Activated T-cell treated with anti-CD3 and anti-CD28 coated beads for 48 hours (primary cell): ENCODE measurements at places on chromosomes 5 and 9.

DNA sequence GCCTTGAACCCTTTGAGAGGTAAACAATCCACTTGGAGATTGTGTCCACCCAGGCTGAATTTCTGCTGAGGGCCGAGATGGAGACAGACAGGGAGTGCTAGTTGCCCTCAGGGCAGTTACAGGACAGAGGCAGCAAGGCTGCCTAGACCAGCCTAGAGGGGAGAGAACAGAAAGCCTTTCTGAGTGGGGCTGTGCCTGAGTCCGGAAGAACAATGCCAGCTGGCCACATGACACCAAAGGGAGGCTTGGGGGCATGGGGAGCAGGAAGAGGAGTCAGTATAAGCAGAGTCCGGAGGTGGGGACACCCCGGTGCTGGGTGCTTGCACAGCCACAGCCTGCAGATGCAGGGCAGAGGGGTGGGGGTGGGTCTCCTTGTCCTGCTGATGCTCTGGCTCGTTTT lies 145.7 kb downstream of the CFAP90 start:
- DNase-seq = no peak

GRCh38 chr9:8252445-8252844 lies 452.9 kb upstream of the DMAC1 start:
- no peak for DNase-seq

- DNase-seq = no peak
These were observed 24.5 kb downstream of the TICAM2 start for GRCh38 chr5:115577741-115578140.

GRCh38 chr5:143188692-143189091 lies 214.8 kb downstream of the NR3C1 start:
- DNase-seq = no peak

- DNase-seq = no peak
These were observed 259.5 kb downstream of the NR3C1 start for GRCh38 chr5:143143973-143144372.

DNA sequence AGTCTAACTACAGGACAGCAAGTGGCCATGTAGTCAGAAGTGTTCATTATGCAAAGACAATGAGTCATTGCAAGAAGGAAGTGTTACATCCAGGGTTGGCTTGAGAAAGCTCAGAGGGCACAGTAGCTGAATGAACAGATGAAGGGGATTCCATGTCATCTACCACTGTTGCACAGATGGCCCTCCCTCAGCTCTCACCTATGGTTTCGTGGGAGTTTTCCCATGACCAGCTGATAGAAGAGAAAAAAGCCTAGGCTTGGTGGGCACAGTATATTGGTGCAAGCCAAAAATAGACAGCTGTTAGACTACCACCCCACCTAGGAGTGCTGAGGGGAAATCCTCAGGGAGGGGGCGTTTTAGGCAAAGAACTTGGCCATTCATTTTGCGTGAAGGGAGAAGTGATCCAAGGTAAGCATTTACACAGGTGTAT lies 217.0 kb downstream of the DMRT2 start:
- no peak for DNase-seq

- DNase-seq = no peak
These were observed 4.8 kb upstream of the PLGRKT start for GRCh38 chr9:5442400-5443011.

GRCh38 chr9:5402217-5402616 lies 35.5 kb downstream of the PLGRKT start:
- no peak for DNase-seq

DNA sequence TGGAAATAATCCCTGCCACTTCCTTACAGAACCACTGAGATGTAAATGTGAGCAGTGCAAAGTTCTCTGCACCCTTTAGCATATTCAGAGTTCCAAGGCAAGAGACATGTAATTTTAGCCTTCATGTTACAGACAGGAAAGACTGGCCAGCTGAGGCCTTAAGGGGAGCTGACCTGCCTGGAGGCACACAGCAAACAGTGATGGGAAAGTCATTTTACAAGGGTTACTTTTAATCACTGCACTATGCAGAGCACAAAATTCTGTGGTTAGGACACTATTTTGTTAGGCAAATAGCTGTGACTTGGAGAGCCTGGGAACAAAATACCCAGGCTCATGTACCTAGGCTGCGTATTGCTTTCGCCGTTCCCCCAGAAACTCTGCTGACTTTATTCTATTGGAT lies 30.2 kb upstream of the TNIP1 start:
- no peak for DNase-seq
